Activated T-helper 1 cell treated with anti-CD3 and anti-CD28 coated beads, Interleukin-12 subunit alpha, Interleukin-12 subunit beta, Interleukin-2, Interleukin-4 antibody, amounts not matched to agents 30 ng/mL and 10 ng/mL and 1 ng/mL, durations not matched to agents 14 hours and 24 hours and 36 hours (primary cell): ENCODE measurements at places on chromosomes 7 and 10. TPM values are rescaled to one million over a fixed set of nuclear protein-coding genes. Genes with fewer than 3 reads are reported as not detected.

The CALML5 gene
- not detected in 2 replicates for total RNA-seq

The PEX1 gene
- total RNA-seq: 14.7 and 17.0 TPM in 2 replicates

The EN2 gene
- not detected in 2 replicates for total RNA-seq

The CFAP46 gene
- total RNA-seq: not detected in 2 replicates

The HOXA13 gene
- not detected in 2 replicates for total RNA-seq

The SEMA3D gene
- 0.60 and 0.64 TPM in 2 replicates for total RNA-seq

The MMD2 gene
- total RNA-seq: not detected in 2 replicates

The PVRIG gene
- total RNA-seq: 30.5 and 31.2 TPM in 2 replicates

The SPAG6 gene
- total RNA-seq: 0.18 TPM in 1 of 2 replicates, not detected in the other

The KIAA1549 gene
- 0.59 and 0.75 TPM in 2 replicates for total RNA-seq

The OR13A1 gene
- total RNA-seq: not detected in 2 replicates

The RTKN2 gene
- 3.0 and 3.7 TPM in 2 replicates for total RNA-seq

The OR2A42 gene
- not detected in 2 replicates for total RNA-seq

The TEX47 gene
- not detected in 2 replicates for total RNA-seq

The LRRN3 gene
- 57.3 and 61.5 TPM in 2 replicates for total RNA-seq

The CRTAC1 gene
- not detected in 2 replicates for total RNA-seq

The RBM20 gene
- not detected in 2 replicates for total RNA-seq

The NSUN5 gene
- 70.3 and 74.8 TPM in 2 replicates for total RNA-seq

The SSBP1 gene
- total RNA-seq: 240 and 245 TPM in 2 replicates

The ACTL6B gene
- not detected in 2 replicates for total RNA-seq

The AFAP1L2 gene
- 3.7 and 4.1 TPM in 2 replicates for total RNA-seq

The ZNF282 gene
- 49.4 and 55.8 TPM in 2 replicates for total RNA-seq

The LRRC17 gene
- 0.17 TPM in 1 of 2 replicates, not detected in the other for total RNA-seq

The DNAH11 gene
- 1.3 and 1.7 TPM in 2 replicates for total RNA-seq

The CCL24 gene
- total RNA-seq: not detected in 2 replicates

The OLAH gene
- total RNA-seq: 0.44 and 0.88 TPM in 2 replicates

The SLC26A3 gene
- not detected in 2 replicates for total RNA-seq
